NCI-H187 (cell line): ENCODE measurements at places on chromosomes 5 and 9.

DNA sequence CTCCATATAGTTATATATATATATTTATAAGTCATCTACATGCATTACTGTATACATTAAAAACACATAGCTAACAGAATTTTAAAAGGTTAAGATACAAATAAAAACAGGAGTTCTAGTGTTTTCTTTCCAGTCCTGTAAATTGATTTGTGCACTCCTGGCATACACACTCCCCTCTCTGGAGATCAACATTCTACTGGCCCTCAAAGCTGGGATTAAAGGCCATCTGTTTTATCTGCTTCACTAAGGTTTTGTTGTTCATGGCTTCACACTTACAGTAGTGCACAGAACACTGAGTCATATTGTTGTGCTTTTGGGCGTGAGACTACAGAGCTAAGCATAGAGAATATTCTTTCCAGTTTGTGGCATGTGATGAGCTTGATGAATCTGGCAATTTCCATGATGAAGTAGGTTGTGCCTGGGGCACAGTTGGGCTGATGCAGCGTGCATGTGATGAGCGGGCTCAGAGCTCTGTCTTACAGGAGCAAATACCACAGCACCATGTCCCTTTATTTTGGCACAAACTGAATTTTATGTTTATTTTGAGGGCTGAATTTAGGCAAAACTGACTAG, 98.2 kb downstream of the TAF11L14 start:
- no peak for DNase-seq

GRCh38 chr5:103561685-103562452, 720 bp downstream of the NUDT12 start:
- DNase-seq = no peak

- DNase-seq = no peak
Measured at GRCh38 chr9:129351058-129351641, 173.1 kb upstream of the IER5L start.

DNA sequence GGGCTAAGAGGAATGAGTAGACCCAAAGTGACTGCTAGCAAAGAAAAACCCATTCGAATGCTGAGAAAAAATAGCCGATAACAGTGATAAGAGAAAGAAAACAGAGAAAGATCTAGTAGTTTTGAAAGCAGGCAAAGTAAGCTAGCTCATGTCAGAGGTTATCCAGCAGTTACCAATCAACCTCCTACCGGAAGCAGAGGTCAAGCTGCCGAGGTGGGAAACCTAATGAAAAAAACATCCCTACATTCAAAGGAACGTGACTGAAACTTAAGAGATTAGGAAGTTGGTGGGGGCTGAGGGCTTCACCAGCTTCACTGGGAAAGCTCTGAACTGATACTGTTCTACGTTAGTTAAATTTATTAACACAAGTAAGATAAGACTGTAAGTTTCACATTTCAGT, 32.6 kb downstream of the SSBP2 start:
- no peak for DNase-seq

GRCh38 chr5:124910354-124911016, 164.0 kb upstream of the ZNF608 start:
- DNase-seq = no peak

- no peak for DNase-seq
Measured at GRCh38 chr5:7897014-7897600, 28.2 kb downstream of the MTRR start.

GRCh38 chr9:34809504-34810186, 99.7 kb upstream of the CCL21 start:
- no peak for DNase-seq

GRCh38 chr5:116626945-116627679, 52.5 kb upstream of the SEMA6A start:
- no peak for DNase-seq

GRCh38 chr5:56116599-56117141, 116.5 kb downstream of the ANKRD55 start:
- DNase-seq = no peak

DNA sequence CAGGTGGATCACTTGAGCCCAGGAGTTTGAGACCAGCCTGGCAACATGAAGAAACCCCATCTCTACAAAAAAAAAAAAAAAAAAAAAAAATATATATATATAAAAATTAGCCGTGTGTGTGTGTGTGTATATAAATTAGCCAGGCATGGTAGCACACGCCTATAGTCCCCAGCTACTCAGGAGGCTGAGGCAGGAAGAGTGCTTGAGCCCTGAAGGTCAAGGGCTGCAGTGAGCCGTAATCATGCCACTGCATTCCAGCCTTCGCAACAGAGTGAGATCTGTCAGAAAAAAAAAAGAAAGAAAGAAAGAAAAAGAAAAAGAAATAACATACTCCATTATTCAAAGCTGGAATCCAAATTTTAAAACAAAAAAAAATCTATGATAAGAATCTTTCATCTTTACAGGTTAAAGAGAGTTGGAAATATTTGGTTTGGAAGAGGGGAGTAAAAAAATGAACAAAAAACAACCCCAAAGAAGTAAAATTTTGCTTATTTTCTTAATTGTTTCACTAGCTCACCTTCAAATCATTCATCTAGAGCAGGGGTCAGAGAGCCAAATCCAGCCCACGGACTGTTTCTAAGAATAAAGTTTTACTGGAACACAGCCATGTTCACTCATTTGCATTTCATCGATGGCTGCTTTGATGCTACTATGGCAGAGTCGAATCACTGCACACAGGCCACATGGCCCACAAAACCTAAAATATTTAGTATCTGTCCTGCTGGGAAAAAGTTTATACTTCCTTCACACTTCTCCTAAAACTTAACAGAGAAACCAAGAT, 109.9 kb downstream of the DROSHA start:
- DNase-seq = no peak

DNA sequence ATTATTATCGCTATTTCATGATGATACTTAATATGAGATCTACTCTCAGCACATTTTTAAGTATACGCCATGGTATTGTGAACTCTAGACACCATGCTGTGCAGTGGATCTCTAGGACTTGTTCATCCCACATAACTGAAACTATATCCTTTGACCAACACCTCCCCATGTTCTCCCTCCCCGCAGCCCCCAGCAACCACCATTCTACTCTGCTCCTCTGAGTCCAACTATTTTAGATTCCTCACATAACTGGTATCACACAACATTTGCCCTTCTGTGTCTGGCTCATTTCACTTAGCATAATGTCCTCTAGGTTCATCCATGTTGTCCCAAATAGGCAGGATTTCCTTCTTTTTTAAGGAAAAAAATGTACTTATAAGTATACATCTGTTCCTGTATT, 6.6 kb upstream of the TBC1D2 start:
- DNase-seq = no peak

DNA sequence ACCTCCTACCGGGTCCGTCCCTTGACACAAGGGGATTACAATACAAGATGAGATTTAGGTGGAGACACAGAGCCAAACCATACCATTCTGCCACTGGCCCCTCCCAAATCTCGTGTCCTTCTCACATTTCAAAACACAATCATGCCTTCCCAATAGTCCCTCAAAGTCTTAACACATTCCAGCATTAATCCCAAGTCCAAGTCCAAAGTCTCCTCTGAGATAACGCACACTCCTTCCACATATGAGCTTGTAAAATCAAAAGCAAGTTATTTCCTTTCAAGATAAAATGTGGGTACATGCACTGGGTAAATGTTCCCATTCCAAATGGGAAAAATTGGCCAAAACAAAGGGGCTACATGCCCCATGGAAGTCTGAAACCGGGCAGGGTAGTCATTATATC, 463.9 kb upstream of the CDH9 start:
- DNase-seq = no peak

- no peak for DNase-seq
Measured at GRCh38 chr9:88672874-88673689, 138.1 kb downstream of the NXNL2 start.

DNA sequence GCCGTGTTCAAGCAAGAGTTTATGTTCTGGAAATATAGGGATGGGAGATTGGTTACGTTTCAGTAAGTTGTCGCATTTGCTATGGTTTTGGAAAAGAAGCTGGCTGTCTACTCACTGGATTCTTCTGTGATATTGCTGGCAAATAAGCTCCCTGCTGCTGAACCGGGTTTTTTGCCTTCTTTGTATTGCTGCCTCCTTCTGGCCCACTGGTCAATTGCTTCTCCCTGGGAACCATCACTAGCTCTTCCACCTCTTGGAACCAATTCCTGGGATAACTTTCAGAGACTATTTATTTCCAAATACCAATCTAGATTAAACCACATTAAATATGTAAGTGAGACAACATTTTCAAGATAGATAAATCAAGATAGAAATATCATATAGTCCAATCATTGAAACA, 43.0 kb downstream of the NUDT12 start:
- DNase-seq = no peak

GRCh38 chr5:179376701-179377420, 31.6 kb upstream of the ADAMTS2 start:
- DNase-seq = no peak

DNA sequence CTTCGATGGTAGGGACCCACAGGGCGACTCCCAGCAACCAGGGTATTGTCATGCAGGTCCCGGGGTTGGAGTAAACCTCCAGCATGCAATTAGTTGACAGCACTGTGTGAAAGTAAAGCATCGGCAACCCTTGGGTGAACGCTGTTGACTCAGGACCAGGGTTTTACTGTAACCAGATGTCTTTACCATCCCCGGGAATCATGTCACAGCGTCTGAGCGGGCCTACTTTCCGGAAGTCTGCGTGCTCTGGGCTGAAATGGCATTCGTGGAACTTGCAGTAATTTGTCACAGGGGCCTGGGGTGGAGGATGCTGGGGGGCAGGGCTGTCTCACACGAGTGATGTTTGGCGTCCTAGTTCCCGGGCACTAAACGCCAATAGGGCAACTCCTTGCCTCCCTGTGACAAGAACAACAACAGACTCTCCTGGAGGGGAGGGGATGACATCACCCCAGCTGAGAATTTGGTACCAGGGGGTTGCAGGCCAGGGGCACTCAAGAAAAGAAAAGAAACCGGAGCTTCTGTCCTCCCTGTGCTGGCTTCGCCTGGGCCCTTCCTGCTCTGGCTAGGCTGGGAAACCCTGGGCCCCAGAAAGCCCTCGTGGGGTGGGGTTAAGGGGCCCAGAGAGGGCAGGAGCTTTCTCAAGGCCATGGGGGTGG, 10.1 kb upstream of the UBAC1 start:
- DNase-seq = no peak

GRCh38 chr5:606526-607399, 5.4 kb upstream of the CEP72 start:
- DNase-seq = no peak

- no peak for DNase-seq
Measured at GRCh38 chr5:35363387-35363965, 133.2 kb upstream of the PRLR start.

DNA sequence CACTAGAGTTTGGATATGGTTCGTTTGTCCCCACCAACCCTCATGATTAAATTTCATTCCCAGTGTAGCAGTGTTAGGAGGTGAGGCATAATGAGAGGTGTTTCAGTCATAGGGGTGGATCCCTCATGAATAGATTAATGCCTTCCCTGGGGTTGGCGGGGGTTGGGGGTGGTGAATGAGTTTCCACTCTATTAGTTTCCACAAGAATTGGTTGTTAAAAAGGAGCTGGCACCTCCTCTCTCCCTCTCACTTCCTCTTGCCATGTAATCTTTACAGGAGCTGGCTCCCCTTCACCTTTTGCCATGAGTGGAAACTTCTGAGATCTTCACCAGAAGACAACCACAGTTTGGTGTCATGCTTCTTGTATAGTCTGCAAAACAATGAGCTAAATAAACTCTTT, 333.7 kb downstream of the ENC1 start:
- DNase-seq = no peak

DNA sequence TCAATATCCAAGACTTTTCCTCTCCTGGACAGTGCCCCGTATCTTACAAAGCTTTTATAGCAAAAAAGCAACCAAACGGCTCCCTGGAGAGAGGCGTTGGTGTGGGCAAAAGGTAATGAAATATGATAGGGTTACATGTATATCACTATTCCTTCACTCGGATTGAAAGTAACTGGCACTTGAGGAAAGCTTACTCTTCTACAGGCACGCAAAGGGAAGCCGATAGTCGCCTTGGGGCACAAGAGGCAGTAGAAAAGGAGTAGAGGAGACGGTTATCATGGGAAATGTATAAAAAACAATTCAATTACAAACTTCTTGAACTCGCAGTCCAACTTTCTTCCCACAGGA, 1.1 kb downstream of the DIAPH1 start:
- no peak for DNase-seq

DNA sequence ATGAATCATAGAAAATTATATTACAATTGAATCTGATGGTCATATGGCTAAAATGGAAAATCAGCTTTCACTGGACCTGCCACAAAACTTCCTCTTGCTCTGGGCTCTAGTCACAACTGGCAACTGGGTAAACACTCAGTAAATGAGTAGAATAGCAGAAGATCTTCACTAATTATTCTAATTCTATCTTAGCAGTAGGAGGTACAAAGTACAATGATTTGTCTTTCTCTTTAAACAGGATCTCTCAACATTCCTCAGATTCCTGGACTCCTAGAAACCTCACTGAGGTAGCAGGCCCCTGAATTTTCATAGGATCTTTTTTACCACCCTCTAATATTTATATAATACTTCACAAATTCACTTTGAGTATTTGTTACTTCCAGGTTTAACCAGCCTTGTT, 239.9 kb upstream of the SMARCA2 start:
- DNase-seq = no peak

DNA sequence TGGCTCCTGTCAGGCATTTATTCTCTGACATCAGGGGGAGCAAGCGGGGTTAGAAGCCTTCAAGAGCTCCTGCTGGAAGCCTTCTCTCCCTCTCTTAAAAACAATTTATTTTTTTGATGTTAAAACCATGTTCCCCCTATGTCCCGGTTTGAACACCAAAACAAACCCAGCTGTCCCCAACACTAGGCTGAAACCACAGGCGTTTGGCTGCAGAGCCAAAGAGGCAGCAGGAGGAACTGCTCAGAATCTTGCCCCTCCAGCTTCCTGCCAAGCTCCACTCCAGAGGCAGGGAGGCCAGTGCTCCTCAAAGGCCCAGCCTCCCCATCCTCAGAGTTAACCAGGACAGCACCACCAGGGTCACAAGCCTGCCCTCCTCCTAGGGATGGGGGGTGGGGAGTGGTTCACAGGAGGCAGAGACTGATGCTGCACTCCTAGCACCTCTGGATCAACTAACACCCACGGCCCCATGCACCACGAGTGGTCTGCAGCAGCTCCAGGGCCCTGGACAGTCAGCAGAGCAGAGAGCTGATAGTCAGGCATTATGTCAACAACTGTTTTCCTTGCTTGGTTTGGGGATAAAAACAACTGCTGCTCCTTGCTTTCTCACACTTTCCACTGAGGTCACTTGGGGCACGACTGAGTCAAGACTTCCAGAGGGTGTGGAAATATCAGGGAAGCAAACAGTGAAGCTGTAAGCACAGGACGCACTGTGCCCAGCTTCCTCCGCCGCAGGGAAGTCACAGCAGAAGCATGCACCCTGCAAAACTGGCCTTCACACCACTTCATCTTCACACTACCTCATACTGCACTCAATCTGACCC, 96.5 kb upstream of the ADRA1B start:
- DNase-seq = no peak

GRCh38 chr9:7984692-7985091, 185.1 kb upstream of the DMAC1 start:
- DNase-seq = no peak
